CD4-positive, alpha-beta T cell treated with Interleukin-15 for 4 hours (primary cell): ENCODE measurements at places on chromosomes 3 and 15.
A peak's percentile ranks its signal among the peaks of the same experiment; 100 is the strongest.

- no peak for DNase-seq
Measured at GRCh38 chr3:157452097-157452496, 15.4 kb downstream of the PTX3 start.

GRCh38 chr3:197041875-197042488, 12.4 kb upstream of the MELTF start:
- no peak for DNase-seq

DNA sequence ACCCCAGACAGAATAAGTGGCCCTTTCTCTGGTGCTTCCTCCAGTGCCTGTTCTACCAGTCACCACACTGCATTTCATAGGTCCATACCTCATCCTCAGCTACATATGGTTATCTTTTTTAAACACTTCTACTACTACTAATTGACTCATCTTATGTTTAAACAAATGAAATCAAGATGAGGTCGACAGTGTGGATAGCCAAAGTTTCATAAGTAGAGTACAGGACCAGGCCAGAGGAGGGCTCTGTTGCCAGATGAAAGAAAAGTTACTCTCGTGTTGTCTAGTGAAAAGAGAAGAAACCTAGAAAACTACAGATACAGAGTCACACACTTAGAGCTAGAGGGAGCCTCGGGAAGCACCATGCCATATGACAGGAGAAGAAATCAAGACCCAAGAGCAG, 296.1 kb downstream of the VPS13C start:
- DNase-seq, result no peak

GRCh38 chr15:87858651-87859050, 397.9 kb downstream of the NTRK3 start:
- DNase-seq, result no peak

GRCh38 chr3:80238152-80238551, 470.4 kb upstream of the ROBO1 start:
- no peak for DNase-seq

DNA sequence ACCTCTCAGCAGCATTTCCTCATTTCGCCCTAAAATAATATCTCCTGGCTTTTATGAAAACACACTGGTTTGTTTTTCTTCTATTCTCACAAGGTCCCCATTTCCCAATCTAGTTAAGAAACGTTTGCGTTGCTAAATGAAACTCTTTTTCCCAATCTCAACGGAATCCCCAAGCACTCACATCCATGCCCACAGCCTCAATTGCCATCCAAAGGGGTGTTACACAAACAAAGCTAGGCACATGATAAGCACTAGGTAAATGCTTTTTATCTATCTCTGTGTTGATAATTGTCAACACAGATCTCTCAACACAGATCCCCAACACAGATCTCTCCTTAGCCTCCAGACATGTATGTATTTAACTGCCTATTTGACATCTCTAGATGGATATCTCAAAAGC, 35.2 kb upstream of the TF start:
- no peak for DNase-seq

DNA sequence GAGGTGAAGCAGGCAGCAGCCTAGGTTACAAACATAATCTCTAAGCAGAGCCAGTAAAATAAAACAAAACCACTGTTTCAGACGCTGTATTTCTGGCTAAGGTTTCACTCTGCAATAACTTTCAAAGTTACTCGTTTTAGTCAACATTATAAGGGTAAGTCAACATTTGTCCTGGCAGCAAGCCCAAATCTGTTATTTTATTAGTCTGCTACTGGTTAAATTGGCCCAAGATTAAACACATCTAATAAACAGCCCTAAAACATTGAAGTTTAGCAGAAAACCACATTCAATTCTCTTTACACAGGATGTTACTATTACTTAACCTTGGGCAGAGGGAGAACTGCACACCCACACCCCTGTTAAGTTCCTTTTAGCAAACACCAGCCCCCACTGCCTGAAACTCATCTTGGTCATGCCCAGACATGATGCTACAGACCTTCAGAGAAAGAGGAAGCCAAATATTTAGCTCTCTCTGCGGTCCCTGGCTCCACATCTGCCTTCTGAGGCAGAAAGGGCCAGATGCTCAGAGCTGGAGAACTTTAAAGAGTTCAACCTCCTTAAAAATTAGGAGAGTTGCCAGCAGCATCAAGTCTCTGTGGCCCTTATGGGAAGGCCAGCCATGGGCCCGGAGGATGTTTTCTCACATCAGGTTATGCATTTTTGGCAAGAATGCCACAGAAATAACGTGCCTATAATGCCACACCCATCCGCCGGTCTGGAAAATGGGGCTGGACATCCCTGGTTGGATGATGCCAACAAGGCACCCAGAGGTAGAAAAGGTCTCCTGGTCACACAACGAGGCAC, 17.9 kb downstream of the ARHGEF3 start:
- DNase-seq, result peak; percentile 89

DNA sequence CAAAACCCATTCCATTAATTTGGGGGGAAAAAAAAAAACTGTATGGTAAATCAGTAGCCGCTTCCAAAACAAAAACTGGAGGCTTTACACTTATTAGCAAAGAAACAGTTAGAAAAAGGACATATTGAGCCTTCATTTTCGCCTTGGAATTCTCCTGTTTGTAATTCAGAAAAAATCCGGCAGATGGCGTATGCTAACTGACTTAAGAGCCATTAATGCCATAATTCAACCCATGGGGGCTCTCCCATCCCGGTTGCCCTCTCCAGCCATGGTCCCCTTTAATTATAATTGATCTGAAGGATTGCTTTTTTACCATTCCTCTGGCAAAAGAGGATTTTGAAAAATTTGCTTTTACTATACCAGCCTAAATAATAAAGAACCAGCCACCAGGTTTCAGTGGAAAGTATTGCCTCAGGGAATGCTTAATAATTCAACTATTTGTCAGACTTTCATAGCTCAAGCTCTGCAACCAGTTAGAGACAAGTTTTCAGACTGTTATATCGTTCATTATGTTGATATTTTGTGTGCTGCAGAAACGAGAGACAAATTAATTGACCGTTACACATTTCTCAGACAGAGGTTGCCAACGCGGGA, 9.4 kb upstream of the RPL24 start:
- DNase-seq, result peak; percentile 75

DNA sequence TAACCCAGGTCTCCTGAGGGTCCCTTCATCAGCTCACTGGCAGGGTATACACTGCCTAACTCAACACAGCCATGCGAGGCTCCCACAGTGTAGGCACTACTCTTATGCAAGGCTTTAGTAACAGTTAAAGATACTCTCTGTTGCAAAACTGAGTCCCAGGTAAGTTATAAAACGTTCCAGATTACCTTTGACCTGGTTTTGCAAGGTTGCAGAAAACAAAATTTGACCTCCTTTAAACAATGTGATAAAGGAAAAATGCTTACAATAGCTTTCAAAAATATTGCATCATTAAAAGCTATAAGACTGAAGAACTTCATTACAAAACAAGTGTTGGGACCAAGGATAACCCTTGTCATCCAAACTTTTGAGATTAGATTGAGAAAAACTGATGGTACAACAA, 5.5 kb downstream of the SLC27A2 start:
- no peak for DNase-seq

GRCh38 chr15:68694111-68694510, 115.3 kb downstream of the CORO2B start:
- DNase-seq, result no peak

DNA sequence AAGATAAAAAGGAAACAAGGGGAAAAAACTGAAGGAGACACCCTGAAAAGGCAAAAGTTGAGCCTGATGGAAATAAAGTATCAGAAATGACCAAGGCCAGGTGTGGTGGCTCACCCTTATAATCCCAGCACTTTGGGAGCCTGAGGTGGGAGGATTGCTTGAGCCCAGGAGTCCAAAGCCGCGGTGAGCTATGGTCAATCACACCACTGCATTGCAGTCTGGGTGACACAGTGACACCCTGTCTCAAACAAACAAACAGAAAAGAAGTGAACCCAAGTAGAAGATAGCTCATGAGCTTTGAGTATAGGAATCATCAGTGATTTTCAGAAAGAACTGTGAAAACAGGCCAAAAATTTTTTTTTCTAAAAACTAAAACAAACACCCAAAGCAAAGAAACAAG, 26.4 kb upstream of the TBC1D23 start:
- no peak for DNase-seq
